ENCODE measurements at places on chromosomes 3 and 15.

DNA sequence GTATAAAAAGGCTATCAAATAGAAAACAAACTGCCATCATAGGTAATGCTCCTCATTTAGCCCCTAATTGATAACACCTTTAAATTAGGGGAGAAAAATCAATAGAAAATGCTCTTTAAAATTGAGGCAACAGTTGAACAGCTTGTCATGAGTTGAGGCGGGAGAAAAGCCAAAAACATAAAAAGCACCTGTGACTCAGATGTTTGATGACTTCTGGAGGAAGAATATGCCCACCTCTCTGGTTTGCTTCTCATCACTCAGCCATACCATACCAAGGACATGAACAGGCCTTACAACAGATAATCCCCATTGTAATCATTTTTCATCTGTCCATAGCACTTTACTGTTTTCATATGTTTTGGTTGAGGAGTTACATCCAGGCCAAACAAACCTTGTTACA, 246.0 kb downstream of the MYRIP start:
- no peak for DNase-seq

- no peak for DNase-seq
These were observed 50.0 kb downstream of the AMOTL2 start for GRCh38 chr3:134323966-134324962.

DNA sequence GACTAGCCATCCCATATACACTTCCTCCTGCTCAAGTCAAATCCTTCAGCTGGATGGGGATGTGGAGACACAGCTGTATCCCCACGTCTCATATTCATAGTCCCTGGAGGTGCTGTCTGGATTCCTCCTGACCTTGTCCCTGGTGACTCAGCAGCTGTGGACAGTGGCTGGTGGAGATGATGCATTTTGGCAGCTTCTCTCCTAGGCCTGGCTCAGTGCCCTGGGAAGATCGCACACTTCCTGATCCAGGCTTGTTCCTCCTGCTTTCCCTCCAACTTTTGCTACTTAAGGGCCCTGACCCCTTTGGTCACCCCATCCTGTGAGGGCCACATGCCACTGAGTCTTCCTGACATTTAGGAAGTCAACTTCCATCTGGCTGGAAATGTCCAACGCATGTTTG, 44.4 kb downstream of the ADAMTSL3 start:
- no peak for DNase-seq

- no peak for DNase-seq
These were observed 49.5 kb upstream of the SLC7A14 start for GRCh38 chr3:170635385-170635735.

- DNase-seq, result no peak
These were observed 24.1 kb upstream of the OR5K4 start for GRCh38 chr3:98329392-98330124.

- DNase-seq, result no peak
These were observed 27.1 kb upstream of the SKIL start for GRCh38 chr3:170330366-170330765.
